ENCODE measurements at places on chromosomes 16 and 17.

GRCh38 chr17:1566505-1567199, 4.1 kb upstream of the PITPNA start:
- DNase-seq: no peak

- no peak for DNase-seq
These were observed 16.4 kb downstream of the MAP2K3 start for GRCh38 chr17:21300601-21301571.

- no peak for DNase-seq
These were observed 413.2 kb downstream of the SHISA9 start for GRCh38 chr16:13314633-13315032.

- DNase-seq: no peak
These were observed 12.3 kb upstream of the MPRIP start for GRCh38 chr17:17029938-17030337.

- peak; percentile 20 for DNase-seq
These were observed 26.8 kb upstream of the PIK3R6 start for GRCh38 chr17:8894202-8894671.

GRCh38 chr17:29567304-29567553, 392 bp upstream of the ABHD15 start:
- DNase-seq: no peak

DNA sequence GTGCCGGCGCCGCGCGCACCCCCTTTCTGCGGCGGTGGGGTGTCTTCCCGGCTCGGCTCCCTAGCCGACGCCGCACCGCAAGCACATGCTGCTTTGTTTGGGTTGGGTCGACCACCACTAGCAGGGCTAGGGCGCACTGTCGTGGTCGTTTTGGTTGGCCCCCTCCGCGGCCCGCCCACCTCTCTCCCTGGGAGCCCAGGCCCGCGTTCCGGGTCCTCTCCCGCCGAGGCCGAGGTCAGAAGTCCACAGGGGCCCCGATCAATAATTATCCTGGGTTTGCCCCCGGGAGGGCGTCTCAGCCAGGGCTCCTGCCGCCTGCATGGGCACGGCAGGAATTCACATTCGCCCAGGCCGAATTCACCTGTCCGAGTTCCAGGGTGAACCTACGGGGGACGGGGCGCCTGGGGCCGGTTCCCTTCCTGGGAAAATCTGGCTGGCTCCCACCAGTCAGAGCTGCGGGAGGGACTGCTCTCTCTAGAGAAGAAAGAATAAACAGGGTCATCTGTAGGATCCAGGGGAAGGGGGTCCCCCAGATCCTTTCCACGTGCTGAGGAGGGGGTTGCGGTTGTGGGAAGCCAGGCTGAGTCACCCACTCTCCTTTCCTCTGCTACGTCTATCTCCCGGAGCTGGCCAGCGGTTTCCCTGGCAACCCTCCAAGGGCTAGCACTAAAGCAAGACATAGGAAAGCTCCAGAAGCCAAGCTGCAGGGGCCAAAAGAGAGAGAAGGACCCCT, 584 bp upstream of the STAT5B start:
- no peak for DNase-seq

- DNase-seq: no peak
These were observed 17.1 kb upstream of the HEATR6 start for GRCh38 chr17:60095830-60096229.

- no peak for DNase-seq
These were observed 149.3 kb downstream of the ENGASE start for GRCh38 chr17:79223953-79224352.

- DNase-seq: no peak
These were observed 8.0 kb downstream of the TBC1D24 start for GRCh38 chr16:2482708-2483534.

GRCh38 chr17:67443931-67444595, 67.0 kb downstream of the PITPNC1 start:
- DNase-seq: no peak

- no peak for DNase-seq
These were observed 320 bp upstream of the KRTAP4-2 start for GRCh38 chr17:41178341-41178740.

DNA sequence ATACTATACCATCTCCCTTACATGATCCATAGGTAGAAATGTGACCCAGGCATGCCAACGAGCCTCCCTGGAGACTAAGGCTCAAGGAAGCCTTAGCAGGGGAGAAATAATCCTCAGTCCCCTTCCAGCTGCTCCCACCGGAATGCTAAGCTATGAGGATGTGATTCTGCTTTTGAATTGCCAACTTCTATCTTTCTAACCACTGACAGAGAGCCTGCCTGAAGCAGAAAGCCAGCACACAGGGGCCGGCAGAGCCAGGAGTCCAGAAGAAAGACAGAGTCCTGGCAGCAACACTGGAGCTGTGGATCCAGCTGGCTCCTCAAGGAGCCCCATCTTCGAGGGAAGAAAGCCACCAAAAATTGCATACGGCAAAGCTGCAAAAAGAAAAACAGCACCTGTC, 579.6 kb upstream of the CDH5 start:
- DNase-seq: no peak

- DNase-seq: no peak
These were observed 1.4 kb upstream of the ECI1 start for GRCh38 chr16:2252806-2253148.

DNA sequence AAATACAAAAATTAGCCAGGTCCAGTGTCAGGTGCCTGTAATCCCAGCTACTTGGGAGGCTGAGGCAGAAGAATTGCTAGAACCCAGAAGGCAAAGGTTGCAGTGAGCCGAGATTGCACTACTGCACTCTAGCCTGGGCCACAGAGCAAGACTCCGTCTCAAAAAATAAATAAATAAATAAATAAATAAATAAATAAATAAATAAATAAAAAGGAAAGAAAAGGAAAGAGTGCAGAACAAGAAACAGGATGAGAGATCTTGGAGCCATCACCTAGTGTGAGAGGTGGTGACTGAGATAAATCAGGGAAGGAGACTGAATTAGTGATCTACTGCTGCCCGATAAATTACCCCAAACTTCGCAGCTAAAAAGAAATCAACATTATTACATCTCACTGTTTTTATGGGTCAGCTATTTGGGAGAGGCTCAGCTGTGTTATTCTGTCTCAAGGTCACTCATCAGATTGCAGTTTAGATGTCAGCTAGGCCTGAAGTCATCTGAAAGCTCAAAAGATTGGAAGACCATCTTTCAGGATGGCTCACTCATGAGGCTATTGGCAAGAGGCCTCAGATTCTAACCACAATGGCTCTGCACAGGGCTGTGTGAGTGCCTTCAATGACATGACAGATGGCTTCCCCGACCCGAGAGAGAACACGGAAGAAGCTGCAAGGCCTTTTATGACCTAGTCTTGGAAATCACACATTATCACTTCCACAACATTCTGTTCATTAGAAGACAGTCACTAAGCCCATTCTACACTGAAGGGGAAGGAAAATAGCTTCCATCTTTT, 66.4 kb downstream of the CMC2 start:
- no peak for DNase-seq

DNA sequence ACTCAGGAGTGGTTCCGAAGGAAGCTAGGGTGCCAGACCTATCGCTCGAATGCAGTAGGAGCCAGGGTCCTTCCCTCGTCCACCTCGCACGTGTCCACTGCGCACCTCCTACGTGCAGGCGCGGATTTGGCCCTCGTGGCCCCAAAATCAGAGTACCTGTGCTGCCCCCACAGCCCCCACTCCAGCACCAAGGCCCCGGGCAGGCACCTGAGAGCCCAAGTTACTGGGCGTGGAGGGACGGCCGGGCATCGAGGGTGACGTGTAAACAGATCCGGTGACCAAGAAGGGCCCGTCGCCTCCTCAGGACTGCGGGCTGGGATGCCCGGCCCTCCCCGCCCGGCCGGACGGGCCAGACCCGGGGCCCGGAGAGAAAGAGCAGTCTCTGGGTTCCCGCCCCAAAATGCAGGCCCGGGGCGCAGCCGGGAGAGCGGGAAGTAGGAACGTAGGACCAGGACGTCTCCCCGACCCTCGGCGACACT, 492 bp downstream of the SLC25A39 start:
- no peak for DNase-seq

GRCh38 chr16:70713342-70713741, 27.5 kb upstream of the MTSS2 start:
- DNase-seq: no peak

DNA sequence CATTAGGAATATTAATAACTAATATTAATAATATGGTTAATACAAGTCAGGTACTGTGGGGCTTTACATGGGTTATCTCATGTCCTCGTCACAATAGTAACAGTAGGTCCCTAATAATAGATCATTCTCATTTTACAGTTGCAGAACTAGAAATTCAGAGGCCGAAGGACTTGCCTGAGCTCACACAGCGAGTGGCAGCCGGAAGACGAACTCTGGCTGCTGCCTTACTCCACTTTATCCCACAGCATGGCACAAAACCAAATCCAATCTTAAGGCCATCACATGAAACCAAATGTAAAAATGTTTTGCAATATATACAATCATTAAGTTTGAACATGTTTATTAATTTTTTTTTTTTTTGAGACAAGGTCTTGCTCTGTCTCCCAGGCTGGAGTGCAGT, 13.6 kb downstream of the GNA13 start:
- DNase-seq: no peak

- no peak for DNase-seq
These were observed 253.8 kb upstream of the PMFBP1 start for GRCh38 chr16:72425571-72426341.

- no peak for DNase-seq
These were observed 12.7 kb upstream of the ARHGAP23 start for GRCh38 chr17:38415250-38416194.

DNA sequence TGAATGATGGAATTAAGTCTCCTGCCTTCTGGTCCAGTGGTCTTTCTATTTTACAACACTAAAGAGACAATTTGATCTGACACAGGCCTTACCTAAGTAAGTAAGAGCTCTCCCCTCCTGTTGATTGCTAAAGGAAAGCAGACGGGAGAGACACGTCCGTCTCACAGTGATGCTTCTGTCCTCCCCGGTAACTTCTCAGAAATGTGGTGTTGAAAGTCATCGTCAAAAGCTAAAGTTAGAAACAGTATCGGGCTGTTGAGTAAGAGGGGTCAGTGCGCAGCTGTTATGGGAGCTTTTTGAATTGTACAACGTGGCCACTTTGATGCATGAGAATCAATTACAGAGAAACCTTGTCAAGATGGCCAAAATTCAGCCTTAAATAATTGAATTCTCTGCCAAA, 1.9 kb upstream of the RBFOX1 start:
- DNase-seq: no peak

DNA sequence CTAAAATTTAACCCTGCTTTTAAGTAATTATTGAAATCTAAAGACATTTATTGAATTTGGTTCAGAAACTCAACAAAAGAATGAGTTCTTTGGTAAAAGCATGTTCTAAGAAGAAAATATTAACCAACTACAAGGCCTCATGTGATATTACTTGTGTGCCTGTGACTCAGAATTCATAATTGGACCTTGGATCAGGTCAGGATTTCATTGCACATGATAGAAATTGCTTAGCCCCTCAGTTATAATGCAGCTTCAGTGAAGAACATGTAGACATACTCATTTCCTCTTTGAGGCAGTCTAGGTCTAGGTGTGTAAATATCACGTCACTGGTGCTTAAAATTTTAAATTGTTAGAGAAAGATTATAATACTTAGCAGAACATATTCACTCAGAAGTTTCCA, 410.0 kb upstream of the SOX9 start:
- no peak for DNase-seq

DNA sequence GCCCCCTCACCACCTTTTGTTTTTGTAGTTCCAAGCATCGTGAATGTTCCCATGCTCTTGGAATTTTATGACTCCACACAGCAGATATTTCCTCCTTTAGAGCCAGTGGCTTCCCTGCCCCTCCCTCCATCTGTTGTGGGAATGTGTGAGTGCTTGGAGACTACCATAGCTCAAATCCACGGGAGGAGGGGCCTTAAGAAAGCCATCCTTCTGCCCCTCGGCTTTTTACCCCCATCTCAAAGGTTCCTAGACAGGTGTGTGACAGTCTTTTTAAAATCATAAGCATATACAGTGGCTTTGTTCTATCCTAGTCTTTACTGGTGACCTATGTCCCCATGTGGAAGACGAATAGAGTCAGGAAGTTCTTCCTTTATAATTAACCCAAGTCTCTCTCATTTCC, 47.2 kb downstream of the YPEL2 start:
- DNase-seq: no peak

DNA sequence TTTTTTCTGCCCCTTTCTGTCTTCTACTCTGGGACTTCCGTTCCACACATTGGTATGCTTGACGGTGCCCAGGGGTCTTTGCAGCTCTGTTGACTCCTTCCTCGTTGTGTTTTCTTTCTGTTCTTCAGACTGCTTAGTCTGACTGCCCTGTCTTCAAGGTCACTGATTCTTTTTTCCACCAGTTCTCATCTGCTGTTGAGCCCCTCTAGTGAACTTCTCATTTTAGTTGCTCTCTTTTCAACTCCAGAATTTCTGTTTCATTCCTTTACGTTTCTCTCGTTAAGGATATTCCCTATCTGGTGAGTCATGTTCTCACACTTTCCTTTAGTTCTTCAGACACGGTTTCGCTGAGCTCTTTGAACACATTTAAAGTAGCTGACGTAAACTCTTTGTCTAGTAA, 13.8 kb downstream of the GAA start:
- no peak for DNase-seq

DNA sequence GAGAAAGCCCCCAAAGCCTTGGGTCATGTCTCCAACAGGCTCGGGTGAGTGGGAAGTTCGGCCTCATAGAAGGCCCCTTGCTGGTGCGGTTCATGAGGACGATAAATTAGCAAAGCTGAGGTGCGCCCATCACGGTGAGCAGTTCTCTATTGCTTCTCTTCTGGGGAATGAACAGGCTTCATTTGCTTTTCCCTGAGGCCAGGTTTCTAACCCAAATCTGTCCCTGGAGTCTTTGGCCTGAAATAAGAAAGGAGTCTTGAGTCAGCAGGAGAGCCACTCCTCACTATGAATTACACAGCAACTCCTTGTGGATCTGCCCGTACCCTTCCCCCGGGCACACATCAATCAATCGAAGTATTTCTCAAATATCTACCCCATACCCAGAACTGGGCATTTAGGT, 94.6 kb downstream of the YPEL2 start:
- no peak for DNase-seq

- DNase-seq: no peak
These were observed 75.4 kb downstream of the BCAS3 start for GRCh38 chr17:60752873-60753577.

Data from NT2/D1 (cell line).